ENCODE measurements at places on chromosomes 2 and 18.

DNA sequence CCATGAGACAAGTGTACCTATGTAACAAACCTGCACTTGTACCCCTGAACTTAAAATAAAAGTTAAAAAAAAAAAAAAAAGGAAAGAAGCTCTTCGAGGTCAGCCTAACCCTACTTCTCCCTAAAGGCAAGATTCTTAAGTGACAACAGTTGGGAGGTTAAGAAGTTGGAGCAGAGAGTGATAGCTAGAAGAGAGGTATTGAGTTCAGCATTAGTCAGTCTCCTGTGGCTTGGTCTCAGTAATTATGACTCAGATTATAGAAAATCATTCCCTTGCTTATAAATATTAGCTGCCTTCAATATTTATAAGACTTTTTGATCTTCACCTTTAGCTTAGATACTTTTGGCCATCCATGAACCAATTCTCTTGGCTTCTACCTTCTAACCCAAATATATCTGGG lies 926.8 kb upstream of the SLC39A10 start:
- no peak for DNase-seq

DNA sequence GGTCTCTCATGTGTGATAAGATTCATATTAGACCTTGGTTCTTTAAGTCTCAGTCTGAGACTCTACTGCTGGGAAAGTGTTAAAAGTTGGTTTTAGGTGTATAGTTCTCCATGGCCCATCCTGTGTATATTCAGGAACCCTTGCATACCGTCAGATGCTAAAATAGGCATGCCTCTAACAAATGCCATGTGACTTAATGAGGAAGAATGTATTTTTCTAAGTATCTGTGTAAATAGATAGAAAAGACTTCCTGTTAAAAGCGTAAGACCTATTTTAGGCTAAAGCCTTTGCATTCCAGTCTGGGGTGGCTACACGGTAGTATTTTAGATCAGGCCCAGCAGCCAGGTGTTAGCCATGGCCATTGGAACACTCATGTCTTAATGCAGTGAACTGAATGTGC lies 73.3 kb downstream of the RHBDD1 start:
- DNase-seq = no peak

GRCh38 chr2:185618625-185619024 lies 120.0 kb upstream of the FSIP2 start:
- DNase-seq = no peak

DNA sequence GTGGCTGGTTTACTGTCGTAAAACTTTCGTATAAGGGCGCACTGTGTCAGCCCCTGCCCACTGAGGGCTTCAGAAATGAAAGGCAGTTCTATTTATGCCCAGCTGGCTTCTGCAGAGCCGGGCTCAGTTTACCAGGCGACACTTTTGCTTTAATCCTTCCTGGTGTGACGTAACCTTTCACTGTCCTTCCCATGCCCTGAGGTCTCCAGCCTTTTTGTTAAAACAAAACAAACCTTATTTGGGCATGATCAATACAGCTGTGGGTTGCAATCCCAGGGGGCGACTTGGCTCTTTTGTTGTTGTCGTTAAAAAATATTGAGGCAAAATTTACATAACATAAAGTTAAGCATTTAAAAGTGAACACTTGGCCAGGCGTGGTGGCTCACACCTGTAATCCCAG lies 85.3 kb downstream of the AGAP1 start:
- no peak for DNase-seq

- no peak for DNase-seq
These were observed 19.4 kb upstream of the NMUR1 start for GRCh38 chr2:231549446-231550239.

- no peak for DNase-seq
These were observed 149.5 kb downstream of the ATP9B start for GRCh38 chr18:79218605-79219190.

GRCh38 chr2:71613403-71613952 lies 160.1 kb downstream of the DYSF start:
- no peak for DNase-seq

GRCh38 chr2:236335696-236336574 lies 71.7 kb upstream of the ASB18 start:
- DNase-seq = no peak

DNA sequence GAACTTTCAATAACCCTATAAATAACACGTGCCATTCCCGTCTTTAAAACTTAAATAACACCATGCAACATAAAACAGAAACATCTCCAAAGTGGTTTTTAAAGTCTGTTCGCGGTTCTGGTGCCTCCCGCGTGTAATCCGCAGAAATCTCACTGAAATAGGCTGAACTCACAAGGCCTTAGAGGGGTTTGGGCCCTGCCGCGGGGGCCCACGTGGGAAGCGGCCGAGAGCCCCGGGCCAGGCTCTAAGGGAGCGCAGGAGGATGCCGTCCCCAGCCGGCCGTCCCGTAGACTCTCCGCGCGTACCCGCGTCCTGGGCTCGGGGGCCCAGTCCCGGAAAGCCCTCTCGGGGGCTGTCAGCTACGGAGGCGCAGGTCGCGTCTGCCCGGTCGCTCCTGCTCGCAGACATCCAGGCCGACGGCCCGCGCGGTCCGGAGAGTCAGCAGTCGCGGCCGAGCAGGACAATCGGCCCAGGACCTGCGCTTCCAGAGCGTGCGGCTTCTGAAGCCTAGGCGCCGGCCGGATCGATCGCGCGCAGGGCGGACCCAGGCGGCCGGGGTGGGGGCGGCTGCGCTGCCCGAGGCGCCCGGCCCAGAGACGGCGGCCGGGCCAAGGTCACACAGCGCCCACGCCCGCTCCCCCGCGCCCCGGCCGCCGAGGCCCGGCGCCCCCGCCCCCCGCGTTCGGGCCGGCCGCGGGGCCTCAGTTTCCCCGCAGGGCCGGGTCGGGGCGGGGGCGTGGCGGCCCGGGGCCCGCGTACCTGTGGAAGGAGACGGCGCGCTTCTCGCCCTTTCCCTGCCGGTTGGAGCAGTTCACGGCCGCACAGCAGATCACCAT lies 558 bp downstream of the THAP4 start:
- DNase-seq = no peak
